NCI-H2227 treated with DMSO at 0.1 percent for 48 hours (cell line): ENCODE measurements at places on chromosomes 11 and 22.

- no peak for DNase-seq
Observed at GRCh38 chr22:36798674-36799066, 18.2 kb downstream of the PVALB start.

GRCh38 chr11:15972838-15973237 is 383.5 kb downstream of the SOX6 start:
- DNase-seq = no peak

- DNase-seq = no peak
Observed at GRCh38 chr22:32743046-32743445, 58.5 kb upstream of the TIMP3 start.

DNA sequence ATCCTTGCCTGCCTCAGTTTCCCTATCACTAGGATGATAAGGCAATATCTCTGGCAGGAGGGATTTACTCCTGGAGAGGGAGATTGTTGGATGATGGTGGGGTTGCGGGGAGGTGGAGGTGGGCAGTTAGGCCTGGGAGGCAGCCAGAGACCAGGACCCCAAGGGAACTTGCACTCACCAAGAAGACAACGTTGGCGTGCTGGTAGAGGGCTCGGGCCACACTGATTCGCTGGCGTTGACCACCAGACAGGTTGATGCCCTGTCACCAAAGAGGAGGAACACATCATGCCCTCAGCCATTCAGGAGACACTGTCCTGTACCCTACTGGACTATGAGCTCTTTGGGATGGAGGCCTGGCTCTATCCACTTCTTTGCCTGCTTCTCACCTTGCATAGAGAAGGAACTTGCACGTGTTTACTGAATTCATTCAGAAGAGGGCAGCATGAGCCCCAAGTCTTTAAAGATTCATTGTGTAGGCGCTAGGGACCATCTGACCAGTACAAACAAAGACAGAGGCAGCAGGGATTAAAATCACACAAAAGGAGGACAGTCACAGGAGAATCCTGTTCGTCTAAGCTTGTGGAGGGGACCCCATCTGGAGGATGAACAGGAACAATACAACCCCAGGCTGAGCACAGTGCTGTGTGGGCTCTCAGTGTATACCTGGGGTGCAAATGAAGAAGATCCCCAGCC is 24.2 kb upstream of the KCNJ11 start:
- no peak for DNase-seq

DNA sequence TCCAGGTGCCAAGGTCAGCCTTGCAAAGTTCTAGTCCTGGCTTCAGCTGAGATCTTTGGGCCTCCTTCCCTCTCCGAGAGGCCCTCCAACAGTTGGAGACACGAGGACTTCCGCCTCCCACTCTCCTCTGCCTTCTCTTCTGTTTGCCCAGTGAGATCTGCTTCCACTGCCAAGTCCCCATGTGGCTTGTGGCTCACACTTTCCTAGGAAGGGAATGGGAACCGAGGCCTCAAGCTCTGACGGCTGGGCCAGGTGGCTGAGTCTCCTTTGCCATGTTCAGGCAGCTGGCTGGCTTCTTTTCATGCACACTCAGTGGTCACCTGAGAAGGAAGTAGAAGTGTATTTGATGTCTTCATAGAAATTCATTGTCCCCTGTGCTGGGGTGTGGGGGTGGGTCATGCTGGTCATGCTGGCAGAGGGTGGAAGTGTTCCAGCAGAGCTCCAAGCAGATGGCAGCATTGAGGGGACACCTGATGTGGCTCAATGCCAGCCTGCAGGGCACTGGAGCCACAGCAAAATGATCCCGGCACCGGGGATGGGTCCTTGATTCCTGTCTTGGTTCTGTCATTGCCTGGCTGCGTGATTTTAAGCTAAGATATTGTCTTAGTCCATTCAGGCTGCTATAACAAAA is 130.4 kb downstream of the ADAMTS15 start:
- no peak for DNase-seq

GRCh38 chr11:131662993-131663392 is 292.6 kb downstream of the NTM start:
- no peak for DNase-seq

GRCh38 chr22:26903030-26903856 is 245.9 kb downstream of the MIAT start:
- no peak for DNase-seq

GRCh38 chr11:7046474-7047175 is 26.3 kb downstream of the NLRP14 start:
- DNase-seq = no peak

DNA sequence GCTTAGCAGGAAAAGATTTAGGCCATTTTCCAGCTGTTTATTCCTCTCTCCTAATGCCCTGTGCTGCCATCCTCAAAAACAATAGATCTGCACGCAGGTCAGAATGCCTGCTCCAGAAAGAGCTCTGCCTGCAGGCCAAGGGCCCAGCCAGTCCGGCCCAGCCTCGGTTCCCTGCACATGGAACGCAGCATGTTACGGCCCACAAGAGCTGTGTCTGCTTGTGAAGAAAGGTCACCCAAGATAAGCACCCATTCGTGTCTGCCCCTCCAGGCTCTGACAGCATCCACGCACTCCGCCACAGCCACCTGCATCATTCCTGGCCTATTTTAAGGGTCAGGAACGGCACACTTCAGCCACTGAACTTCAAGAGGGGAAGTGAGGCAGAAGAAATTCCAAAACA is 152.2 kb downstream of the SPATA19 start:
- no peak for DNase-seq

DNA sequence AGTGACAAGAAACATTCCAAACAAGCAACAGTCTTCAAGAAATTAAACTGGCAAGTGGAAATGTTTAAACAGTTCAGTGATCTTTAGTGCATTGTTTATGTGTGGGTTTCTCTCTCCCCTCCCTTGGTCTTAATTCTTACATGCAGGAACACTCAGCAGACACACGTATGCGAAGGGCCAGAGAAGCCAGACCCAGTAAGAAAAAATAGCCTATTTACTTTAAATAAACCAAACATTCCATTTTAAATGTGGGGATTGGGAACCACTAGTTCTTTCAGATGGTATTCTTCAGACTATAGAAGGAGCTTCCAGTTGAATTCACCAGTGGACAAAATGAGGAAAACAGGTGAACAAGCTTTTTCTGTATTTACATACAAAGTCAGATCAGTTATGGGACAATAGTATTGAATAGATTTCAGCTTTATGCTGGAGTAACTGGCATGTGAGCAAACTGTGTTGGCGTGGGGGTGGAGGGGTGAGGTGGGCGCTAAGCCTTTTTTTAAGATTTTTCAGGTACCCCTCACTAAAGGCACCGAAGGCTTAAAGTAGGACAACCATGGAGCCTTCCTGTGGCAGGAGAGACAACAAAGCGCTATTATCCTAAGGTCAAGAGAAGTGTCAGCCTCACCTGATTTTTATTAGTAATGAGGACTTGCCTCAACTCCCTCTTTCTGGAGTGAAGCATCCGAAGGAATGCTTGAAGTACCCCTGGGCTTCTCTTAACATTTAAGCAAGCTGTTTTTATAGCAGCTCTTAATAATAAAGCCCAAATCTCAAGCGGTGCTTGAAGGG is 6.0 kb downstream of the MALAT1 start:
- DNase-seq = no peak

DNA sequence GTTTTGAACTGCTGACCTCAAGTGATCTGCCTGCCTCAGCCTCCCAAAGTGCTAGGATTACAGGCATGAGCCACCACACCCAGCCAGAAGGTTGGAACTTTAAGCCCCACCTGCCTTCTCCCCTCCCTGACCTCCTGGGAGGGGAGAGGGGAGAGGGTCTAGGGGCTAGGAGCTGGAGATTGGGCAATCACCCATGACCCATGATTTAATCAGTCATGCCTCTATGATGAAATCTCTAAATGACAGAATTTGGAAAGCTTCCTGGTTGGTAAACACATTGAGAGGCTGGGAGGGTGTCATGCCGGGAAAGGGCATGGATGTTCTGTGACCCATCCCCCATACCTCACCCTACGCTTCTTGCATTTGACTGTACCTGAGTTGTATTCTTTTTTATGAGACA is 17.1 kb upstream of the TFIP11 start:
- no peak for DNase-seq

- no peak for DNase-seq
Observed at GRCh38 chr11:44980533-44981427, 30.1 kb upstream of the TP53I11 start.

- DNase-seq = no peak
Observed at GRCh38 chr11:82747471-82747870, 13.8 kb upstream of the FAM181B start.

GRCh38 chr22:38965614-38966379 is 8.4 kb downstream of the APOBEC3A start:
- DNase-seq = no peak

- DNase-seq = peak; percentile 44
Observed at GRCh38 chr11:74948546-74948897, 369 bp downstream of the XRRA1 start.

- DNase-seq = no peak
Observed at GRCh38 chr11:135075740-135076139, 663.7 kb upstream of the B3GAT1 start.
